GM19239 (cell line): ENCODE measurements at places on chromosomes 11 and 22.
A peak's percentile ranks its signal among the peaks of the same experiment; 100 is the strongest.

GRCh38 chr11:102603576-102603975 lies 21.6 kb downstream of the MMP20 start:
- no peak for DNase-seq

DNA sequence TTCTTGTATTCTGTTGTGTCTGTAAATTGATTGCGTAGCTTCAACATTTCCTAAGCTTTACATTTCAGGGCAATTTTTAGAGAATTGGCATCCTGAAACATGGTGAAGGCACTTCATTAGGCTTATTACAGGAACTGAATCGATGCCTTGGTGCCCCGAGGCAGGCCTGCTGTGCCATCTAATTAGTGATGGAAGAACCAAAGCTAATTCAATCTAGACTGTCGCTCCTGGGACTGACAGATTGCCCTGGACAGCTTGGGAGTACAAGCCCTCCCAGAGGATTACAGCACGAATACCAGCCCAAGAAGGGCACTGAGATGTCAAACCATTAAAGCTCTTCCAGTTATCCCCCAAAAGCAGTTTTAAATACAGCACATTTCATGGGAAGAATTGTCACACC lies 243.2 kb upstream of the ZC3H12C start:
- no peak for DNase-seq

DNA sequence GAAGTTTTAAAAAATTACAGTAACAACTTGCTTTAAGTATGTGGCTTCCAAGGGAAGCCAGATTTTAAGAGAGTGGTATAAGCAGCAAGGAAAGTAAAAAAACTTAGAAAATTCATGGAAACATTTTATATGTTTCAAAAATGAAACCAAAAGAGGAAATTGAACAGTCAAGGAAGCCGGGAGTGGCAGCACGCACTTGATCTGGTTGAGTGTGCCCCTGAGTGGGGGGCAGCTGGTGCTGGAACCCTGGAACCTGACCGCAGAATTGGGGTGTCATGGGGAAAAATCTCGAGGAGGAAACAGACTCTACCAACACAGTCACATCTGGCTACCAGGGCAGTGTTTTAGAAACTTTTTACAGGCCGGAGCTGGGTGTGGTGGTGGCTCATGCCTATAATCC lies 14.0 kb downstream of the MICALL1 start:
- DNase-seq, result no peak

DNA sequence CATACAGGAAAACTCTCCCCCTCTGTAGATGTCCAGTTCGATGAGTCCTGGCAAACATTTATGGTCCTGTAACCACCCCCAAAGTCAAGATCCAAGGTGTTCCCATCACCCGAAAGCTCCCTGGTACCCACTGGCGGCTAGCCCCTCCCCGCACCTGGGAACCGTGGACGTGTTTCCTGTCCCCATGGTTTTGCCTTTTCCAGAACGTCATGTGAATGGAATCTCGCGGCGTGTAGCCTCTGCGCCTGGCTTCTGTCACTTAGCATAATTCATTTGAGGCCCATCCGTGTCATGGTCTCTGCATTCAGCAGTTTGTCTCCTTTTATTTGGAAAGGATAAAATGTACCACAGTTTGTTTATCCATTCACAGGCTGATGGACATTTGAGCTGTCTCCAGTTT lies 106.3 kb downstream of the KCNQ1 start:
- DNase-seq, result no peak

DNA sequence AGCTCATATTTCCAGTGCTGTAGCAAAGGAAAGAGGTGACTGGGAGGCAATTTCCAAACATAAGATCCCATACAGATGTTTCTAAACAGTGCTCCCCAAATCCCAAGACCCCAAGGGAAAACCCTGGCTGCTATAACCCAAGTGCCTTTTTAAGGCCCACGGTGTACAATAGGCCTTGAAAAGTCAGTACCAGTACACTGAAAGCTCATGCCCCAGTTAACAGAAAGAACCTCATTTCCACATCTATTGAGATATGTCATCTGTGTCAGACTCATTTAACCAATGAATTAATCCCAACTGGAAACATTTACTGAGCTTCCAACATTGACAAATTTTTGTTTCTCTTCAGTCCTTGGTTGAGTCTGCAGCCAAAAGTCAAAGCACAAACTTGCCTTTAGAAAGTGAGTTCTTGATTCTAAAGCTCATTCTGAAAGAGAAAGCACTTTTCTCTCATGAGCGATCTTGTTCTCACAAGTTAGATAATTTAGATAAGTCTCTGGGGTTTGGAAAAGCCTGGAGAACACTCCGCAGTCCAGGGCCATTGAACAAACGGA lies 239.8 kb upstream of the ARHGAP20 start:
- no peak for DNase-seq

- no peak for DNase-seq
These were observed 10.4 kb upstream of the THY1 start for GRCh38 chr11:119433358-119433725.

- no peak for DNase-seq
These were observed 36.8 kb upstream of the SMTN start for GRCh38 chr22:31044262-31044861.

DNA sequence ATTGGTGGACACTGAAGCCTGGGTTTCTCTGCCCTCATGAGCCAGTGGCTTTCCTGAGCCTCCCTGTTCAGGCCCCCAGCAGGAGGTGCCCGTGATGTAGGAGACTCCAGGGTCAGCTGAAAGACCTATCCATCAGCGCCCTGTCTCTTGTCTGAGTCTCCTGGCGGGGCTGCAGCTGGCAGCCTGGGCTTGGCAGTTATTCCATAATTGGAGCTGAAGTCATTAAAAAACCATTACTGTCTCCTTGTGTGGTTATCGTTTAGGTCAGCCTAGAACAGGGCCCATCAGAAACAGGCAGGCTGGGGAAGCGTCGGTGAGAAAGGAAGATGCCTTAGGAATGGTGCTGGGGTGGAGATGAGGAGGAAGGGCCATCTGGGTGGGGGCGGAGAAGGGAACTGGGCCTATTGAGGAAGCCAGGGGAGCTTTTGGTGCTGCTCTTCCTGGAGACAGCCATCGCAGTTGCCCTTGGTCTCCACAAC lies 5.0 kb downstream of the TUB start:
- DNase-seq, result no peak

DNA sequence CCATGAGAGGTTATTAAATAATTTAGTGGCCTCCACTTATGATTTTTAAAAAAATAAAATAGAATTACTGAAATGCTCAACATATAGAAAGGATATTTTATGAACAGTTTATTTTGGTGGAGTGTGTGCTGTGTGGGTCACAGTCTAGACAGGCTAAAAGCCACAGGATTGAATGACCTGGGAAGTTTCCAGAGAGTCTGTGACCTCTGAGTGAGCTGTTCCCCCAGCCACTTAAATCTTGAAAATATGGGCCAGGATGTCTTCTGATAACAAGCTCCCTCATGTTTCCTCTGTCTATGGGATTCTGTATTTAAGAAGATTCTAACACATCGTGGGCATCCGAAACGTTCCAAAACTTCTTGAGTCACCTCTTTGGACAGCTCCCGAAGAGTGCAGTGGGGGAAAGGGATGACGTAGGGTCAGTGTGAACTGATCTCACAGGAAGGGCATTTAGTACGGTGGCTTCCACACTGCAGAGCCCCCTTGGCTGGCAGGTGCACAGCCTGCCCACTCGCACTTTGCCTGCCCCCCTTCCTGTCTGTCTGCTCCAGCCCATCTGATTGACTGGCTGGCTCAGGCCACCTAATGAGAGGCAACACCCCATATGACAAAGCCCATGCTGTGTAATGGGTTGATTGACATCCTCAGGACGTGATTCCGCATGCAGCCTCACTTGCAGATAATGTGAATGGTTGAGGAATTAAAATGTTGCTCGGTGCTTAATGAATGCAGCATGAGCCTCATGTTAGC lies 97.4 kb downstream of the NTM start:
- no peak for DNase-seq

GRCh38 chr11:128052912-128053641 lies 534.3 kb downstream of the ETS1 start:
- no peak for DNase-seq

- no peak for DNase-seq
These were observed 52.8 kb downstream of the ZNRF3 start for GRCh38 chr22:28936200-28936599.

GRCh38 chr11:65471447-65471891 lies 27.4 kb upstream of the MALAT1 start:
- DNase-seq, result no peak

- DNase-seq, result no peak
These were observed 171.9 kb upstream of the MPPED2 start for GRCh38 chr11:30758012-30758411.

DNA sequence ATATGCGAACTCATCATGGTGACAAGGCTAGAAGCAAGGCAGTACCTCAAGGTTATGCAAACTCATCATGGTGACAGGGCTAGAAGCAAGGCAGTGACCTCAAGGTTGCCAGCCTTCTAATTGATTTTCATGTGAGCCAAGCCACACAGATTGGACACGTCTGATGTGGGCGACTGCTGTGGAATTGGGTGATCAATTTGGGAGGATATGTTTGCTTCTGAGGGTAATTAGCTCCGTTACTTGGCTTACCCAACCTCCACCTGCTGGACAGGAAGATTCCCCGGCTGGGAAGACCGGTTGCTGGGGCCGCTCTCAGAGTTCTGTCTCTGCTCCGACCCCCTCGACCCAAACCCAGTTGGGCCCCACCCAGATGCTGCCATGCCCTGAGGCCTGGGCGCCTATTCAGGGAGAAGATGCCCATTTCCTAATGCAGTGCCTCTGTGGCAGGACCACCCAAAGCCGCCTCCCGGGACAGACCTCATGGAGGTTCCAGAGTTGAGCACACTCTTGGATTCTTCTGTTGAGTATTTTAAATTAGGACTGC lies 69.9 kb upstream of the SHANK2 start:
- DNase-seq, result no peak

- no peak for DNase-seq
These were observed 778.3 kb upstream of the LRRC4C start for GRCh38 chr11:42237701-42238235.

- DNase-seq, result peak; percentile 20
These were observed 587 bp downstream of the DENND5A start for GRCh38 chr11:9264316-9265210.

DNA sequence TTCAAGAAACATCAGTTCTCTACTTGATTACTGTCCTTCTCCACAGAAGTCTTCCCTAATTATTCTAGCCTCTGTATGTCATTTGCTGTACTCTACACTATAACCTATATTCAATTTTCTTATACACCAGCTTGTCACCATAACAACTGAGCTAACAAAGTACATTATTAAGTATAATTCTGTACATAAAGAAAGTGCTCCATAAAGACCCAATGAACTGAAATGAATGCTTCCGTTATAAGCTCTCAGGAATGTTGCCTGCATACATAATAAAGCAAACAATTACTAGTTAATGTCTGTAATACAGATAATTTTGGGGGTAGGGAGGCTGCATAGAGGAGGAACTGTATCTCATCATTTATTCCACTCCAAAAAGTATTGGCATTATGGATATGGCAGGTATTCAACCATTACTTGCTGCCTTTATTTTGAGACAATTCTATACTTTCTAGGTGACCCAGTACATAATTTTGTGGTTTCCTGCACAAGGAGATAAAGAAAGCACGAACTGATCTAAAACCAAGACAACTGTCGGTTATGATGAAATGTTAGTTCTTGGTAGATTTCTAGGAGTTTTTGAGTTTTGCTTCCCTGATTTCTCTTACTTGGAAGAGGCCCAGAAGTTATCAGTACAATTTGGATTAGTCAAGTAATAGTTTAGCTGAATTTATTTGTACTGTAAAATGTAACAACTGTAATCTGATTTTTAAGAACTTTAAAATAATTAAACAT lies 202.5 kb downstream of the SBF2 start:
- no peak for DNase-seq

DNA sequence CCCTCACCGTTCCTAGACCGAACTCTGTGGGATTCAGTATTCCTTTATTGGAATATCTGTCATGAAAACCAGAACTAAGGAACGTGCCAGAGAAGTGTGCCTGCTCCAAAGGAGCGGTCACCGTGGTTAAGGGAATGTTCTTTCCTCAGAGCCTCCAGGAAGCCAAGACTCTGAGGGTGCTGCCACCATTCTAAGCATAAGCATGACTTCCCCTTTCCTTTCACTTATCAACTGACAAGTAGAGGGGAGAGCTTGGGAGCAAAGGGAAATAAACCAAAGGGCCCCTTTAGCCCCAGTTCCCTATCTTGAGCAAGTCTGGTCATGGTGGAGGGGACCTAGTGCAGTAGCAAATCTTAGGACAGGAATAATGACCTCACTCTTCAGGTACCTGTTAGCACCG lies 26.8 kb downstream of the CTR9 start:
- DNase-seq, result no peak

DNA sequence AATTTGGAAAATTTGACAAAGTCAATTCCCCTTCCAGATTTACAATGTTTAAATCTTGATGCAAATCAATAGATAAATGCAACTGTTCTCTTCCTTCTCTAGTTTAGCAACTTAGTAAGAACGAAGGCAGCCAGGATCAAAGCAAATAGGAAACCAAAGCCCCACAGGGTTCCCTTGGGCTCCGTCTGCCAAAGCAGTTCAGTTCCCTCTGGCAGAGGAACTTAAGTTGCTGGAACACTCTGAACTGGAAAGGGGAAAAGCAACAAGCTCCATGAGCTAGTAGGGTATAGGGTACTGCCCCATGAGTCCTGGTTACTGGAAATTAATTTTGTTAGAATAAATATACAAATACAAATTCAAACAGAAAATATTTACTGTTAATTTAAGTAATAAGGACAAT lies 91.3 kb downstream of the RELT start:
- DNase-seq, result no peak

- no peak for DNase-seq
These were observed 7.4 kb downstream of the TMEM9B start for GRCh38 chr11:8956860-8957259.

- peak; percentile 9 for DNase-seq
These were observed 34.7 kb downstream of the ALG9 start for GRCh38 chr11:111836721-111837120.

DNA sequence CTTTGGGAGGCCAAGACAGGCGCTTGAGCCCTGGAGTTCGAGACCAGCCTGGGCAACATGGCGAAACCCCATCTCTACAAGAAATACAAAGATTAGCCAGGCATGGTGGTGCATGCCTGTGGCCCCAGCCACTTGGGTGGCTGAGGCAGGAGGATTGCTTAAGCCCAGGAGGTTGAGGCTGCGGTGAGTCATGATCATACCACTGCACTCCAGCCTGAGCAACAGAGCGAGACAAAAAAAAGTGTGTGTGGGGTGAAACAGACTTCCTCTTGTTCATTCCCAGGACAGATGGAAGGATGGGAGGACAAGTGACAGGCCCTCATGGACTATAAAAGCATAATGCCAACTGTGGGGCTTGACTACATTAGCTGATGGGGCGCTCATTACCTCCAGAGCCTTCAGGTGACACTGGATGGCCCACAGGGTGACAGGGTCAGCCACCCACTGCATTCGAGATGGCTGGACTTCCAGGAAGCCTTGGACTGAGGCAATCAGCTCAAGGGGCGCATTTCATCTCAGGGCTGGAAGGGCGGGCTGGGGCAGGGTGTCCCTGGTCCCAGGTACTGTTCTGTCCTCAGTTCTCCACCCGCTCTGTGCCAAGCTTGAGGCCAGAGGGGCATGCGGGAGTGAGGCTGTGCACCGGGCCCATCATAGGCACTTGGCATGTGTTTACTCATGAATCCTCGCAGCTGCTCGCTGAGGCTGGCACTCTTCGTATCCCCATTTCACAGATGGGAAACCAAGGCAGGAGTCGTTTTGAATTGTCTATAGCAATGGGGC lies 12.5 kb downstream of the NPTXR start:
- DNase-seq, result no peak

- no peak for DNase-seq
These were observed 26.9 kb downstream of the PPFIA1 start for GRCh38 chr11:70297341-70297740.
